ENCODE measurements at places on chromosomes 11 and 22.

DNA sequence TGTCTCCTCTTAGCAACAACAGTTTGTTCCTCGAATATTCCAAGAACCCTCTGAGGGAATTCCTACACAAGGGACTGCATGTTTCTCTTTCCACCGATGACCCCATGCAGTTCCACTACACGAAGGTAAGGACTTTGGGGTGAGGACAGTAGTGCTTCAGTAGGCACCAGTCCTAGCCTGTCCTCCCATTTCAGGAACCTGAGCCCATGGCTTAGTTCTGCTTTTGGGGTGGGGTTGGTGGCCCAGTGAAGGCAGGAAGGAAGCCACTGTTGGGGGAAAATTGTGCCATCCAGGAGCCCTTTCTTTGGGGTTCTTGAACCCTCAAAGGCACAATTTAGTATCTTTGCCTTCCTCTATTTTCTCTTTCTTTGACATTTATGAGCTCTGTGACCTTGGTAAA is 38.2 kb downstream of the RNF141 start:
- no peak for DNase-seq

DNA sequence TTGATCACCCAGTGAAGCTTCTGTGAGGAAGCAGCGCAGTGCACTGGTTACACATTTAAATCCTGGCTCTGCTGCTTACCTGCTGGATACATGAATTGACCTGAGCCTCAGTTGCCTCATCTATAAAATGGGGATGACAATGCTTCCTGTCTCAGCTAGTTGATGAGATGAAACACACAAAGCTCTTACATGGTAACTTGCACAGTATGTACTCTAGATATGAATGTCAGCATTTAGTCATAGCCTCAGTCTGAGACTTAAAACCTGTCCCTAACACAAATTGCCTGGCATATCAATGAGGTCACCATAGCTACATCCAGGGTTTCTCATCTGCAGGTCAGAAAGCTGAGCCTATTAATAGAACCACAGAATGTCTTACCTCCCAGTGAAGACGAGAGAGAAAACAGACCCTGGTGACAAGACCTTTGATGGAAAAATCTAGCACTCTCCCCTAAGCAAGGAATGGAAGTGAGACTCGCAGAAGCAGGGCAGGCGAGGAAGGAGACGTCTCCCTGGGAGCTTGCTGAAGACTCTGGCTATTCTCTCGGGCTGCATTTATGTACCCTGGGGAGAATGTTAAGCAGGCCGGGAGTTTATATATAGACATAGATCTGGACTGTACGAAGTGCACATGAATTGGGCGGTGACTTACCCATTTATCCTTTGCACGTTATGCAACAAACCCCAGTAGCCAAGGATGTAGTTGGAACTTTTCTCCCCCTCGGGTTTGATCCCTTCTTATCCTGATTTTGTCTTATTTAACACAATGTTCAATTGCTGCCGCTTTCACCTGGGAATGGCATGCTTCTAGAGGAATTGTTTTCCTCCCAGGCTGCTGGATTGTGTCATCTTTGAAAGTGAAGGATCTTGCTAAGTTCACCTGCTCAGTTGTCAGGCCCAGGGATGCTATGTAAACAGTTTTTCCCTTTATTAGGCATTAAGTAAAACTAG is 18.0 kb downstream of the SDHAF2 start:
- no peak for DNase-seq

DNA sequence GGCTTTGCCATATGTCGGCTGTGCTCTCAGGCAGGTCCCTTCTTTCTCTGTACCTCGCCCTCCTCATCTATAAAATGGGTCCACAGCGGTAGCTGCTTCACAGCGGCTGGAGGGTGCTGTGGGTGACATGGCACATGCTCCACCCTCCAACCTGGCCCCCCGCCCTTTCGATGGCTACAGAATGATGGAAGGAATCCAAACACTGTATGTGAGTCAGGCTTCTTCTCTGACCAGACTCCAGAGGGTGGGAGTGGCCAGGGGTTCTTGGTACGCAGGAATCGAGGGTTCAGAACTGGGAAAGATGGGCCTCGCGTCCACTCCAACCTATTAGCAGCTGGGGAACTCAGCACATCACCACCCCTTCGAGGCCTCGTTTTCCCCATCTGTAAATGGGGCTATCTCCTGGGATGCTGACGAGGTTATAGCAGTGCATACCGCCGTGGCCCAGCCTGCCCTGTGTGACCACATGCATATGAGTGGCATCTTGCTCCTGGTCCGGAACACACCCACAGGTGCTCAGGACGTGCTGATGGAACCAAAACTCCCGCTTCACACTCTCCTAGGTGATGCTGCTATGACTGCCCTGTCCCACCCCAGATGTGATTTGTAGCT is 26.4 kb downstream of the MN1 start:
- DNase-seq, result no peak

DNA sequence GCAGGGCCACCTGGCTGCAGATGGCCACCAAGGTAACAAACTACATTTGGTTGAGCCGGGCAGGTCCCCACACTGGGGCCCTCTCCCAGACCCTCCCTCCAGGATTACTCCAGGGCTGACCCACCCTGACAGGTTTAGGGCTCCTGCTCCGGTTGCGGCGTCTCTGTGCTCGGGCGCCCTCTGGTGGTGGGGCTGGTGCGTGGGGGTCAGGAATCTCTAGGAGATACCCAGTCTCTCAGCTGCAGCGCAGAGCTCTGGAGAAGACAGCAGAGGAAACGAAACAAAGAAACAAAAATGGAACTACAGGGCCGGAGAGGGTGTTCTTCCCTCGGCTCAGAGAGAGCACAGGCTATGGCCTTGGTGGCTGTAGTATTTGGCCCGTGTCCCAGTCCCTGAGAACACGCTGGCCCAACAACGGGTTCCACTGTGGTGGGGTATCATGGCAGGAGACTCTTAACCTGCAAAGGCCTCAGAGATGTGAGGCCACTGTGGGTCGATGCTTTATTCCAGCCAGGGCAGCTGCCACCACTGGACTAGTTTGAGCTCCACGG is 2.4 kb downstream of the C11orf96 start:
- DNase-seq, result peak; percentile 33

DNA sequence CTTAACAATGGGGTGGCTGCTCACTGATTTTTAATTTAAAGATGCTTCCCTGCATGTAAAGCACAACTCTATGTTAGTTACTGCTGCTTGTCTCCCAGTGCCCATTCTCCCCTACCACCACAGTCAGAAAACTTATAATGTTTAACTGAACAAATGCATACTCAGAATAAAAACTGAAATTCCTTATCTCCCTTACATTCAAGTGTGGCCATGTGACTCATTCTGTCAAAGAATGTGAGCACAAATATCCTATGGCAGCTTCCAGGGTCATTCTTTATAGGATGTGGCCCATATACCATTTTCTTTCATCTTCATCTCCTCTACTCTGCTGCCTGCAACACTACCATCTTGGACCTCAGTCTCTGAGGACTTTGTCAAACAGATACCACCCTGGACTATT is 374.8 kb downstream of the DYNC2H1 start:
- no peak for DNase-seq

DNA sequence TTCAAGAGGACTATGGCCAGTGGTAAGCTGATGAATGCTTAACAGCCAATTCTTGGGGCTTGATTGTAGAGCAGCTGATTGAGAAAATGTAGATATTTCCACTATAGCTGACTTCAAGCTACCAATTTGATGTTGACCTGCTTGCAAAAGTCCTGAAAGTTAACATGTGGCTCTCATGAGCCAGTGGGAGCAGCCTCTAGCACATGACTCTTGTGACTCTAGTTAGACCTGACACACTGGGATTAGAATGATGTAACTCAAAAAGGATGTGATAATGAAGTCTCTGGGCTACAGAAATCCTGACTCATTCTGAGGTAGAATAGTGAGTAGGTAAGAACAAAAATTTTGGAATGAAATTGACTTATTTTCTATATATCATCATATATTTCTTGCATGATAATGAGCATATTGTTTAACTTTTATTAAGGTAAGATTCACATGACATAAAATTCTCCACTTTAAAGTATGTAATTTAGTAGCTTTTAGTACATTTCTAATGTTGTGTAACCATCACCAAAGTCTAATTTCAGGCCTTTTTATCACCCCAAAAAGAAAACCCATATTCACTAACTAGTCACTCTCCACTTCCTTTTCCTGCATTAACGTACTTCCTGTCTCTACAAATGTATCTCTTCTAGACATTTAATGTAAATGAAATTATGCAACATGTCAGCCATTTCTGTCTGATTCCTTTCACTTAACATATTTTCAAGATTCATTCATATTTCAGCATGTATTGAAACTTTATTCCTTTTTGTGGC is 16.1 kb upstream of the OR52H1 start:
- no peak for DNase-seq

GRCh38 chr11:84947970-84948580 is 679.1 kb downstream of the DLG2 start:
- no peak for DNase-seq

- DNase-seq, result no peak
These were observed 37.3 kb downstream of the PHF21B start for GRCh38 chr22:44972363-44973083.

GRCh38 chr22:27045103-27045947 is 387.9 kb downstream of the MIAT start:
- DNase-seq, result no peak

GRCh38 chr11:12999597-12999996 is 9.5 kb upstream of the RASSF10 start:
- DNase-seq, result no peak

GRCh38 chr11:124394408-124394807 is 4.4 kb downstream of the OR8B3 start:
- no peak for DNase-seq

- DNase-seq, result no peak
These were observed 2.8 kb downstream of the PARVB start for GRCh38 chr22:44026630-44027511.

DNA sequence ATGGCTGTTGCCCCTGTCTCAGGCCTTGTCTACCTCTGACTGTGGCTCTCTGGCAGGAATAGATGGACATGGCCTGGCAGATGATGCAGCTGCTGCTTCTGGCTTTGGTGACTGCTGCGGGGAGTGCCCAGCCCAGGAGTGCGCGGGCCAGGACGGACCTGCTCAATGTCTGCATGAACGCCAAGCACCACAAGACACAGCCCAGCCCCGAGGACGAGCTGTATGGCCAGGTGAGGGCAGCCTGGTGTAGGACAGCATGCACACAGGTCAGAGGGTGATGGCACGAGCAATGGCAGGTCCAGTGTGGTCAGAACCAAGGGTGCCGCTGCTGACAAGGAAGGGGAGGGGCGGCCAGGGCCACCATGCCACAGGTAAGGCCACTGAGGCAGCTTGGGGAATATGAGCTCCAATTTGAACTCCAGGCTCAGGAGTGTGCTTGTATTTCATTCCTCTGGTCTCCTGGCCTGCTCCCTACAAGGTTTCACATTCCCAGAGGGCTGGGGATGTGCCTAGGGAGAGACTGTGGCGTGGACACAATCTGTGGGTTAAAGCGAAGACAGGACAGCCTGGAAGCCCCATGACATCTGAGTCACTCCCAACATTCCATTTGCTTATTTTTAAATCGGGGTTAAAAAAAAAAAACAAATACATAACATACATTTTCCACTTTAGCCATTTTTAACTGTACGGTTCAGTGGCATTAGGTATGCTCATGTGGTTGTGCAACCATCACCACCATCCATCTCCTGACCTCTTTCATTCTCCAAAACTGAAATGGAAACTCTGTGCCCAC is 562 bp downstream of the FOLR3 start:
- no peak for DNase-seq

DNA sequence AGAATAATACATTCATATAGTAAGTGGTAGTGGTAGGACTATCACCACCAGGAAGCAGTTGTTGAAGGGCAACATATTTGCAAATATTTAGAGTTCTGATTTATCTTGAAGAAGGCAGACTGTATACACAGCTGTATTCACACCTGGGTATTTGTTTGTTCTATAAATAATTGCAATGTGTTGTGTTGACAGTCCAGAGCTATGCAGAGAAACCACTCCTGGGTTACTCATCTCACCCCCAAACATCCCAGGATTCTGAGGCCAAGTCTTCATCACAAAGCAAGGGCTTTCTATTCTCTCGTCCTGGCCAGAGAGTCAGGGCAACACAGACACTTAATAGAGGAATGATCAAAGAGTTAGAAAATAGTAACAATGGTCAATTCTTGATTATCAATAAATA is 102.1 kb upstream of the FAT3 start:
- DNase-seq, result no peak

DNA sequence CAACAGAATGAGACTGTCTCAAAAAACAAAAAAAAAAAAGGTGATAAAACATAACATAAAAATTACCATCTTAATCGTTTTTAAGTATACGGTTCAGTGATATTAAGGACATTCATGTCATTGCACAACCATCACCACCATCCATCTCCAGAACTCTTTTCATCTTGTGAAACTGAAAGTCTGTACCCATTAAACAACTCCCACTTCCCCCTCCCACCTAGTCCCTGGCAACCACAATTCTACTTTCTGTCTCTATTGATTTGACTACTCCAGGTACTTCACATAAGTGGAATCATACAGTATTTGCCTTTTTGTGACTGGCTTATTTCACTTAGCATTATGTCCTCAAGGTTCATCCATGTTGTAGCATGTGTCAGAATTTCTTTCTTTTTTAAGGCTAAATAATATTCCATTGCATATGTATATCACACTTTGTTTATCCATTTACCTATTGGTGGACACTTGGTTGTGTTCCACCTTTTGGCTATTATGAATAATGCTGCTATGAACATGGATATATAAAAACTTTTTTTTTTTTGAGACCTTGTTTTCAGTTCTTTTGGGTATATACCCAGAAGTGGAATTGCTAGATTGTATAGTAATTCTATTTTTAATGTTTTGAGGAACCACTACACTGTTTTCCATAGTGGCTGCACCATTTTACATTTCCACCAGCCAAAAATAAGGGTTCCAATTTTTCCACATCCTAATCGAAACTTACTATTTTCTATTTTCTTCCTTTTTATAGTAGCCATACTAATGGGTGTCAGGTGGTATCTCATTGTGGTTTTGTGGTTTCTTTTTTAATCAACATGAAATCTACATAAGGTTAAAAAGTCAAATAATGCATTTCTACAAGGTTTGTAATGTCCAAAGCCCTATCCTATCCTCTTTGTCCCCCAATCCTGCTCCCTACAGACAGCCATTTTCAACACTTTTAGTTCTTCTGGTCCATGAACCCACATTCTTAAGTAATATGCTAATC is 23.4 kb upstream of the PIK3C2A start:
- DNase-seq, result no peak

GRCh38 chr11:129214710-129215295 is 22.7 kb upstream of the ARHGAP32 start:
- DNase-seq, result no peak

- DNase-seq, result no peak
These were observed 16.3 kb upstream of the SEC14L3 start for GRCh38 chr22:30488121-30488520.

All from activated gamma-delta T cell (primary cell).